Lung (tissue), 17 donors: ENCODE measurements at places on chromosomes 13 and 19. TPM values are rescaled to one million over a fixed set of nuclear protein-coding genes. Genes with fewer than 3 reads are reported as not detected.

C19orf38 gene
- 7.5 TPM for total RNA-seq

DNA sequence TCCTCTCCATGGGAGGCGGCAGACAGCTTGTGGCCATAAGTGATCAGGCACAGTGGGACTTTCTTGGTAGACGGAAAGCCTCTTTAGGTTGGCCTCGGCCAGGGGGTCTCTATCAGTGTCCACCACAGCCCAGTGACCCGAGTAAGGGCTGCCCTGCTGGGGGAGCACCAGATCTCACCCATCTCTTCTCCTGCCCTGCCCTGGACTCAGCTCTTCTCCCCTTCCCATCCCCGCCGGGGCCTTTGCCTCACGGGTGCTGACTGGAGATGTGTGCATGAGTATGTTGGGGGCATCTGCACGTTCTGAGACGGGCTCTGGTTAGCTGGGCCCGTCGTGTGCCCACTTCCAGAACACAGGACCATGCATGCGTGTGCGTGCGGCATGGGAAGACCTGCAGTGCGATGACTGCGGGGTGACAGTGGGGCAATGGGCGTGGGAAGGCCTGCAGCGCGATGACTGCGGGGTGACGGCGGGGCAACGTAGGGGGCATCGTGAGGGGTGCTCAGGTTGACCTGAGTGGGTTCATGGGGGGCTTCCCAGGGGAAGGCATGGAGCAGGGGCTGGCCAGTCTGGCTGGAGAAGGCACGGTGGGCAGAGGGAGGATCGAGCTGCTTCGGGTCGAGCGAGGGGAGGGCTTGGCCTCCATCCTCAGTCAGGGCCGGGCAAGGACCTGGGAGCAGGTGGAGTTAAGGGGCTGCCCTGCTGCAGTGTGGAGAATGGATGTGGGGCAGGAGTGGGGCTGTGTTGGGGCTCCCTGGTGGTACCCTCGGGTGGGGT is 15.9 kb downstream of the EPN1 start:
- DNase-seq = no peak

DNA sequence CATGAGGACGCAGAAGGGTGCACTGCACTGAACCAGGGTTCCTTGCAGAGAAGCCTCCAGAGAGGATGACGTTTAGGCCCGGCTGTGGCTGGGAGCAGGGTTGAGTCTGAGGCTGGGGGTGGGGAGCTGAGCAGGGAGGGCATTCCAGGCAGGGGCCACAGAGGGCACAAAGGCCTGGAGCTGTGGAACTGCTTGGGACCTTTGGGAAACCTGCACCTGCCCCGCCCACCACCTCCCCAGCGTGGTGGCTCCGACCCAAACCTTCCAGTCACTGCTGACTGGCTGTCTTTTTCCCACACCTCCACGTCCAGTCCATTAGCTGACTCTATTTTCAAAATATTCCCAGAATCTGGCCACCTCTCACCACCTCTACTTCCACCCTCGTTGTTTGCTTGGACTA is 4.9 kb upstream of the LMTK3 start:
- no peak for DNase-seq

- DNase-seq = peak; percentile 35
These were observed 2.4 kb upstream of the F2RL3 start for GRCh38 chr19:16886305-16886880.

DNA sequence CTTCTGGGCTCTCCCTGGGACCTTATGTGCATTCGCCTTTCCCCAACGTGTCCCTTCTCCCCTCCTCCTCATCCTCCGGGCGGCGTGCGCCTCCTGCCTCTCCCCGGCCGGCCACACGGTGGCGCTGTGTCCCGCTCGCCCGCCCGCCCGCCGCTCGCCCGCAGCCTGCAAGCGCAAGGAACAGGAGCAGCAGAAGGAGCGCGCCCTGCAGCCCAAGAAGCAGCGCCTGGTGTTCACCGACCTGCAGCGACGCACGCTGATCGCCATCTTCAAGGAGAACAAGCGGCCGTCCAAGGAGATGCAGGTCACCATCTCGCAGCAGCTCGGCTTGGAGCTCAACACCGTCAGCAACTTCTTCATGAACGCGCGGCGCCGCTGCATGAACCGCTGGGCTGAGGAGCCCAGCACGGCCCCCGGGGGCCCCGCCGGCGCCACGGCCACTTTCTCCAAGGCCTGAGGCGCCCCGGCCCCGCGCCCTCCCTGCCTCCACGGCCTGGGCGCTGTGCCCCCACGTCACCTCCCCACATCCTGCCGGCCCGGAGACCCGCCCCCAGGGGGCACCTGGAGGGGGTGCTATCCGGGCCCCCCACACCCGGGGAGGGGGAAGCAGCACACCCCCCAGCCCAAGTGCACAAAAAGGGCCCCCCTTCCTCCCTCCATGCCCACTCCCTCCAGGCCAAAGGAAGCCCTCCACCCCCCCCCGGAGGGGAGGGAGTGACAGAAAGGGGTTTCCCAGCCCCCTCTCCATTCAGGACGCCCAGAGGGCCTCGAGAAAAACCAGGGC is 21.9 kb downstream of the ONECUT3 start:
- no peak for DNase-seq

GRCh38 chr13:40283666-40284065 is 382.8 kb downstream of the FOXO1 start:
- DNase-seq = no peak

MRPL54 gene
- 64.1 TPM for total RNA-seq

CLASRP gene
- total RNA-seq = 23.9 TPM
